CD4-positive, alpha-beta T cell treated with Interleukin-1 beta for 1 hour (primary cell): ENCODE measurements at places on chromosomes 12 and 14.
A peak's percentile ranks its signal among the peaks of the same experiment; 100 is the strongest.

DNA sequence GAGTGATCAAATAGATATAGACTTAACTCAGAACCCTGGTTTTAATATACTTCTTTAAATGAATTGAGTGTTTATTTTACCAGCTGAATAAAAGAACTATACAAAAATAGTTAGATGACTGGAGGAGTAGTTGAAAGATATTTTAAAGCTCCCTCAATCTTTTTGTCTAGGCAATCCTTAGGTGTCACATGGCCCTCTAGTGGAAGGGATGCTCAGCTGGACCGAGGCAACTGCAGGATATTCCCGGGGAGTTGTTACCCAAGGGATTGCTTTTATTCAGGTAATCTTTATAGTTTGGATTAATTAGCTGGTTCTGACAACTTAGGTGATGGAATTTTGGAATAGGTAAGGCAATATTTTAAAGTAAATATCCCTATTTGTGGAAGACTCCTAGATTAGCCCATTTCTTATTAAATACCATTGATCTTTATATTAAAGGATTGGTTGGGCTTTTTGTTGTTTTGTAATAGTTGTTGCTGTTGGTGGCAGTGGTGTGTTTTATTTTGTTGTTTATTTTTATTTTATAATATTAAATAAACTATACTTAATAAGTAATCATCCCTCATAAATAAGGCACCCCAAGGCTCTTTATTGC is 57.1 kb downstream of the ZDHHC17 start:
- no peak for DNase-seq

DNA sequence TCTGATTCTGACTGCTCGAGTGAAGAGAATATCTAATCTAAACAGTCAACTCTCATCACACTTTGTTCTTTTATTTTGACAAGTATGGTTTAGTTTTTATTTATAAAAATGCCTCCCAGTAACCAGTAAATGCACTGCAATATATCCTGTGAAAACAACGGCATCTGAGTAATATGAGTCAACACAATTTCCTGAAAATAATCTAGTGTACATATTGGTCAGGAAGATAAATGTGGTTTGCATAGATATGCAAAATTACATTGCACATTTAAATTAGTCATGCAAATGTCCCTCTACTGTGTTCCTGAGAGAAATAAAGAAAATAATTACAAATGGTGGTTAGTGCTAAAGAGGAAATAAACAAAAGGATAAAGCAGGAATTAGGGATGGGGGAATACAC is 1190.7 kb upstream of the SEL1L start:
- DNase-seq, result no peak

DNA sequence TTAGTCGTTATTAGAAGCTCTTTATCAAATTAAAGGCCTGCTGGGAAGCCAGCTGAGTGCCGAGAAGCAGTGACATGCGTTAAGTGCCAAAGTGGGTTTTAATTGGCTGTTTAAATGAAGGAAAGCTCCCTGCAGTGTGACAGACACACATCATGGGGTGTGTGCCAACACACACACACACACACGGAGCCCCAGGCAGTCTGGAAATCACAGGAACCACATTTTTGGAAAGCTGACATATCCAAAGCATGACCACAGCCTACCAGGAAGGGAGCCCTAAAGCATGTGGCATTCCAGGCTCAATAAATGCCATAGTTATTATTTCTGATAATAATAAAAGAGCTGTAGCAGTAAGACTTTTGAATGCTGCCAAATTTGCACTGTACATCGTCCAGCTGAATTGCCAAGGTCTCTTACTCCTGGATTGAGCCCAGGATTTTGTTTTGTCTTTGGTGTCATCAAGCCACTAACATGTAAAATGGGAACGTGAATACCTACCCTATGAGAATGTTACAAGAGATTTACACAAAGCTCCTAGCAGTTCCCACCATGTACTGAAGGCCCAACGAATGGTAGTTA is 135.1 kb downstream of the TMEM30B start:
- DNase-seq, result no peak

DNA sequence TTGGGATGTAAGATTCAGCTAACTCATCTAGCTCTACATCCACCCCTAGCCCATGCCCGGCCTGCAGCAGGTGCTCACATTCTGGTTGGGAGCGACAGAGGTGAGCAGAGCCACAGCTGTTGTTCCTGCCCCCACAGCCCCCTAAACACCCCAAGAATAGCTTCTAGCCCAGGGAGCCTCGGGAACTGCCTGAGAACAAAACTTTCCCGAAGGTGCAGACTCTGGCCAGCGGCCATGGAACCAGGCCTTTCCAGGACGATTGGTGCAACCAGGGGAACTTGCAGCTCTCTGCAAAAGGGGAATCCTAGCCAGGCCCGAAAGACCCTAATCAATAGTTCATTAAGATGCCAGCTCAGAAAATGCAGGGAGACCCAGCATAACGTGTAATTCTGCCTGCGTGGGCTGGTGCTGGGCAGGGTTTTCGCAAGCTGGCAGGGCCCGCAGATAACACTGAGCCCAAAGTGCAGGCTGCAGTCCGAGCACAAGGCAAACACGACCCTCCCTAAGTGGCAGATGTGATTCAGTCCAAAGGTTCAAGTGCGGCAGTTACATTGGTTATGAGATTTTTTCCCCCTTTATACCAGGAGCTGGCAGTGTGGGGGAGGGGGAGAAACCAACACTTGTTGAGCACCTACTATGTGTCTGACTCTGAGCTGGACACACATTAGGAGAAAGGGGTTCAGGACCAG is 122.5 kb upstream of the MAP1LC3B2 start:
- DNase-seq, result no peak

DNA sequence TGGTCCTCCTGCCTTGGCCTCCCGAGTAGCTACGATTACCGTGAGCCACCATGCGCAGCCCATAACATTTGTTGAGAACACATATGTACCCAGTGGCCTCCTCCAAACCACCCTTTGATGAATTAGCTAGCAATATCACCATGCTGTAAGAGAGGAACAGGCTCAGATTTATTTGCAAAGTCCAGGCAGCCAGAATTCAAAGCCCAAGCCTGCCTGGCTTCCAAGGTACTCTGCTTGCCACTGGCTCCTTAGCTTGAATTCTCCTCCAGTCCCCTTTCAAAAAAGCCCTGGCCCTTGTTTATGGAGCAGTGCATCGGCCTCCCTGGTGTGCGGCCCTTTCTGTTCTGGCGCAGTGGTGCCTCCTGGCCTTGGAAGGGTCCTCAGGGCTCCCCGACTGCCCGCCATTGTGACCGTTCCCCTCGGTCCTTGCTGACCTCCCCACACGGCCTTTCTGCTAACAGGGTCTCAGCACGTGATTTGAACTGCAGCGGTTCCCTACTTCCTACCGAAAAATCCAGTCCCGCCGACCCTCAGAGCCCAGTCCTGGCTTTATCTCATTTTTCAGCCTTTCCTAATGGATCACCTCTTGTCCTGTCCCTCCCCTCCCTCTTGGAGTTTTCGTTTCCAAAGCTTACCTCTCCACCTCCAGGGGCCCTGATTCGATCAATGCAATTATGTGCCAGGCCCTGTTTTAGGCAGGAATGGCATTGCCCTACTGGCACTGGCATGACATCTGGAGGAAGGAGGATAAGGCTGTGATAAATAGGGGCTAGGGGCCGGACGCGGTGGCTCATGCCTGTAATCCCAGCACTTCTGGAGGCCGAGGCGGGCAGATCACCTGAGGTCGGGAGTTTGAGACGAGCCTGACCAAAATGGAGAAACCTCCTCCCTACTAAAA is 22.0 kb downstream of the SLC25A29 start:
- no peak for DNase-seq

GRCh38 chr14:95193081-95193480 is 35.8 kb upstream of the DICER1 start:
- DNase-seq, result no peak

GRCh38 chr12:20404576-20405346 is 36.4 kb downstream of the PDE3A start:
- peak; percentile 4 for DNase-seq

GRCh38 chr14:88380405-88380804 is 5.1 kb upstream of the SPATA7 start:
- no peak for DNase-seq

DNA sequence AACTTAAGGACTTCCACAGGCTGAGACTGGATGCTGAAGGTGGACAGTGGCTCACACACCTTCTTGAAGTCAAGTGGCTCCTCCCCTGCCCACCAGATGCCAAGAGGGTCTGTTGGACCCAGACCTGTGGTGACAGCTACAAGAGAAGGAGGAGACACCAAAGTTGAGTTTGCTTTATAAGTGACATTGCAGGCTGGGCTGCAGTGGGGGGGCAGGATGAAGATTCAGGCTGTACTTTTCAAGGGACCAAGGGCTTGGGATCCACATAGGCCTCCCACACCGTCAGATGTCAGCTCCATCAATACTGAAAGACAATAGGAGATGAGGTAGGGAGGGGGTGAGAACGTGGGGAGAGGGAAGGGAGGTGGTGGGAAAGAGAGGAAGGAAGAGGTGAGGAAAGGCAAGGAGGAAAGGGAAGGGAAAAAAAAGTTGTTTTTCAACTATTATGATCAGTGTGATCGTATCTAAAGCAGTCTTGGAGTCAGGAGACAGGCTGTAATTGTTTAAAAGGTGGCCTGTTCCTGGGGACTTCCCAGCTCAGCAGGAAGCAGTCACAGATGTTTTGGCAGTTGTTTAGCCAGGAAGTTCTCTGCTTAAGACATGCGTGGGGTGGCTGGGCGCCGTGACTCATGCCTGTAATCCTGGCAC is 84.1 kb upstream of the RESF1 start:
- DNase-seq, result peak; percentile 88

- no peak for DNase-seq
Measured at GRCh38 chr14:77790566-77791224, 9.2 kb upstream of the ADCK1 start.

- no peak for DNase-seq
Measured at GRCh38 chr12:110316861-110317260, 35.8 kb downstream of the ATP2A2 start.

DNA sequence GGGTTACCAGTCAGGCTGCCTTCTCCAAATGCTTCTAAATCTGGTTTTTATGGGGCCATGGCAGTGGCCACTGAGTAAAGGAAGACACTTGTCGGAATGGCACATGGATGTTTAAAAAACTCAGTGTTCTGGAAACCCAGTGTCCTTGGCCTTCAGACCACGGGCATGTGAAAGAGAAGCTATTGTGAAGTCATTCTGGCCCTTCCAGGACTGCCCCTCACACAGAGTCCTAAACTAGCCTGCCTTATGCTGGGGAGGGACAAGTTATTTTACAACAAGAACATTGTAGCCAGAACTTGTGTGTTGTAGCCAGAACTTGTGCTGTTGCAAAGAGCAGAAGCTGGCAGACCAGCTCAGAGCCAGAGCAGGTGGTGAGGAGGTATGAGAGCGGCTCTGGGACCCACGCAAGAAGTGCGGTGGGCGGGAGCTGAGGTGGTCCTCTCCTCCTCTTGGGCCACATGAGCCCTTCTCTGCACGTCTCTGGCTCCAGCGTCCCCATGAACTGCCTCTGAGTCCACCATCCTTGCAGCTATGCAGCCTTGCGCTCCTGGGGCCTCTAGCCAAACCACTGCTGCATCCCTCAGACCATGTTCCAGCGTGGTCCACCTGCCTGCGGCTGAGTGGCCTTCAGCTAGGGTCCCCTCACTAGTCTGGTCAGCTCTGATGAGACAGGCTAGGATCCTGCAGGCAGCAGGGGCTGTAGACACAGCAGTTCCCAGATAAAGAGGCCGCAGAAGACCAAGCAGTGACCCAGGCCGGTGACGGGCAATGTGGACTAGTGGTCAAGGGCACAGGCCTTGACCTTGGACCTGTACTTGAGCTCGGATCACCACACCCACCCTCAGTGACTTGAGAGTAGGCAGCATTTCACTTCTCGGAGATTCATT is 32.5 kb downstream of the MMAB start:
- no peak for DNase-seq

GRCh38 chr14:64117671-64118402 is 176.3 kb downstream of the ESR2 start:
- no peak for DNase-seq

DNA sequence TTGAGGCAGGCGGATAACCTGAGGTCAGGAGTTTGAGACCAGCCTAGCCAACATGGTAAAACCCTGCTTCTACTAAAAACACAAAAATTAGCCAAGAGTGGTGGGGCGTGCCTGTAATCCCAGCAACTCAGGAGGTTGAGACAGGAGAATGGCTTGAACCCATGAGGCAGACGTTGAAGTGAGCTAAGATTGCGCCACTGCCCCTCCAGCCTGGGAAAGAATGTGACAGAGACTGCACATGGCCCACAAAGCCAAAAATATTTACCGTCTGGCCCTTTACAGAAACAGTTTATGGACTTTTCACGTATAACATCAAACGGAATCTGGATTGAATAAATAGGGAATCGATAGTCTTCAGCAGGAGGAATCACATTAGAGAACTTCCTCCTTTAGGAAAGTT is 3.5 kb downstream of the RSRC2 start:
- DNase-seq, result no peak

DNA sequence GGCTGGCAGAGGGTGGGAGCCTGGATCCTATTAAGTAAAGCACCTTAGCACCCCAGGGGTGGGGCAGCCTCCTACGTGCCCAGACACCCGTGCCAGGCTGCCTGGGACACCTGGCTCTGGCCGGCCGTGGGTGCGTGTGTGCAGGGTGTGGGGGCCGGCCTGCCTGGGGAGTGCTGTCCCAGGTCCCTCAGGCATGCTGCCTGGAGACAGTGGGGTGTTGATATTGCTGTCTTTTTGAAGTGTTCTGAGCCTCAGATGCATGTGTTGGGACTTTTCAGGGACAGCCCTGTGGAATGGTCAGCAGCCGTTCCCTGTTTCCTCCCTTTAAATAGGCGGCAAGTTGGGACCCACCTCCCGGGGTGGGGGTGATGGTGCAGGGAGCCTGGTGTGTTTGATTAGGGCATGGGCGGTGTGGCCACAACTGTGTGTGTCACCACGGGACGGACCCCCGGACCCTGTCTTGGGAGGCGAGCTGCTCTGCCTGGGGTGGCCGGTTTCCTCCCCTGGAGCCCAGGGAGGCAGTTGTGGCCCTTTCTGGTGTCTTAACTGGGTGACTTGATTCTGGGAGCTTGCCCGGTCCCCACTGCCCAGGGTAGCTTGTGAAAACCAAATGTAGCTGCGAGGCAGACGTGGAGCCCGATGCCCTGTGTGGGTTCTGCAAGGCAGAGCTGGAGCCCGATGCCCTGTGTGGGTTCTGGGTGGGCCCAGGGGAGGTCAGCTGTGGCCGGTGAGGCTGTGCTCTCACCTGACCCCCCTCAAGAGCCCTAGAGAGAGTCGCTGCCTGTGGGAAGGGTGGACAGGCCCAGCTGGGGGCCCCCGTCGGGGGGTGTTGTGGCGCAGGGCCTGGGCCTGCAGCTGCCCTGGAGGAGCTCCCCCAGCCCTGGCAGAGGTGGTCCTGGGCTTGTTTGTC is 8.2 kb downstream of the ULK1 start:
- DNase-seq, result no peak

GRCh38 chr14:36097356-36097755 is 79.2 kb downstream of the PTCSC3 start:
- DNase-seq, result no peak

GRCh38 chr14:90508536-90509254 is 111.9 kb downstream of the CALM1 start:
- no peak for DNase-seq

DNA sequence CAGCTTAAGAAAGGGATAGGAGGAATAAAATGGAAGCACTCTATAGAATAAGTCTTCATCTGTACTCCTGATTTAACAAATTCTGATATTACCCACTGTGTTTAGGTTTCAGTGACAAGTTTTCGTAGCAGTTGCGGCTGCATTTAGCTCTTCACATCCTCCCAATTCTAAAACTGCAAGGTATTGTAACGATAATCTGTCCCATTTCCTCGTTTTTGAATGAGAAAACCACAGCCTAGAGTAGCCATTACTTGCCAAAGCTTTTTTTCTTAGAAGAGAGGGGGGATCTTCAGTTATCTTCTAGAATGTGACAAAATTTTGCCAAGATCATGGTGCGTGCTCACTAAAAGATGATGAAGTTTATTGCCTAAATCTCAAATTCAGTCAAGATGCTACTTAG is 155.8 kb downstream of the PDE3A start:
- no peak for DNase-seq

- DNase-seq, result no peak
Measured at GRCh38 chr14:92917041-92917940, 5.7 kb upstream of the CHGA start.
